Nucleus accumbens (tissue), 56 donors: ENCODE measurements at places on chromosomes 16 and 17.
A peak's percentile ranks its signal among the peaks of the same experiment; 100 is the strongest.

- DNase-seq, result no peak
Observed at GRCh38 chr16:80164966-80165550, 375.7 kb upstream of the DYNLRB2 start.

DNA sequence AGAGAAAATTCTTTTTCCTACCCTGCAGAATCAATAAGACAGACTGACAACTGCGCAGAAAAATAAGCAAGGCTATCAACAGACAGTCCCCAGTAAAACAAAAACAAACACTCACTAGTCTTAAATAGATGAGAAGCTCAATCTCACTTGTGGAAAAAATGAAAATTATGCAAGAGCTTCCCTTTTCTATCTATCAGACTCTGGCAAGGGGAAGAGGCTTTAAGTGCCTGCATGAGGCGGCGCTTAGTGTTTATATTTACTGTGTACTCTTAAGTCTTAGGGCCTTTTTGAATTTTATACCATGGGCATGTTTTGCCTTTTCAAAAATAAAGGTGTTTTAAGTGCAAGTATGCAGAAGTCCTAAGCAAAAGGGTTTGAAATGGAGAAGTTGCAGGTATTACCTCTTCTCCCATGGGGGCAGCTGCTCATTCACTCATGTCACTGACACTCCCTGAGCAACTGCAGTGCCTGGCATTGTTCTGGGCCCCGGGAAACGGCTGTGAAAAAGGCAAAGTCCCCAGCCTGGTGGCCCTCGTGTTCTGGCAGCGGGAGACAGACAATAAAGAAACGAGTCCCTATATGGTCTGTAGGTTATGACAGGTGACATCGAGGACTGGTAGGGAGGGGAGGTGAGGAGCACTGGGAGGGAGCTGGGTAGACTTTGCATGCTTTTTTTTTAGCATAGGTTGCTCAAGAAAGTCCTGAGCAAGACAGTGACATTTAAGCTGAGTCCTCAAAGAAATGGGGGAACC is 35.2 kb downstream of the HSBP1 start:
- no peak for DNase-seq

GRCh38 chr16:27690608-27691007 is 140.7 kb downstream of the KATNIP start:
- DNase-seq, result no peak

GRCh38 chr17:37820995-37821713 is 76.3 kb upstream of the HNF1B start:
- no peak for DNase-seq

DNA sequence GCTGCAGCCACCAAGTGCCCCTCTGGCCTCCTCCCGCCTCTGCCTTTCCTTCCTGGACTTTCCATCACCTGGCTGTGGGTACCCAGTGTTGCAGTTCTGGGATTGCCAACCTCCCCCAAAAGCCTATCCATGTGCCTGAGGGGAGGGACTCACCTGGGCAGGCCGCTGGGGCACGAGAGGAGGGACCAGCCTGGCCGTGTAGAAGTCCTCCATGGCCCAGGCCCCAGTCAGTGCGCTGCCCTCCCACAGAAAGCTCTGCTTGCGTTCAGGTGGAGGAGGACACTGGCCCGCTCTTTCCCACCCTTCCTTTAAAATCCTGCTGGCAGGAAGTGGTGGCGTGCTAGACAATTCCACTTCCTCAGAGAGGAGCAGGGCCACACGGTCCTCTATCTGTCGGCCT is 14.2 kb downstream of the SLX4 start:
- no peak for DNase-seq

DNA sequence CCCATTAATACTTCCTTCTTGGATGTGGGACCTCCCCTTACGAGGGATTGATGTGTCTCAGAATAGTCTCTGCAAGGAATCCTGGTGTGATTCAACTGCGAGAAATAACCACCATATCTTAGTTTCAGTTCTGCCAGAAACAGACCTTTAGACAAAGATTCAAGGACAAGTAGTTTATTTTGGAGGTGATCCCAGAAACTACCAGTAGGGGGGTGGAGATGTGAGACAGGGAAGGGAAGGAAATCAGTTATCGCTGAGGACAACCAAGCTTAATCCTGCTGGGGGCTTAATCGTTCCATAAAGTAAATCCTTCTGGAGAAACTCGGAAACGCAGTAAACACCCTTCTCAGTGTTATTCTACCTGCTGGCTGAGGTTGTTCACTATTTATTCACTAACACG is 5.0 kb upstream of the SDR42E1 start:
- DNase-seq, result no peak

DNA sequence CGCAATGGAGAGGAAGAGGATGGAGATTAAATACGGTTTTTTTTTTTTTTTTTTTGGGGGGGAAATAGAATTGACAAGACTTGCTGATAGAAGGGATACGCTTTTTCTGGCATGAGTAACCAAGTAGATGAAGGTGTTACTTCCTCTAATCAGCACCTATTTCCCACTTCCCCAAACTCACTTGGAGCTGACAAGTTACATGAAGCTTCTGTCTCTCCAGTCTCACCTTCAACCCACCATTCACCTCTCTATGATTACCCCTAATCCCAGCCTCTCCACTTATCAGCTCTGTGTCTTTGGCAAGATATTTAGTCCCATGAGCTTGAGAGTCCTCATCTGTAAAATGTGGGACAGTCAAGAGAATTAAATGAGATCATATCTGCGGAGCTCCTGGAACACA is 185.9 kb upstream of the HS3ST3A1 start:
- DNase-seq, result no peak

GRCh38 chr16:12024429-12024828 is 47.9 kb downstream of the SNX29 start:
- DNase-seq, result no peak

- no peak for DNase-seq
Observed at GRCh38 chr17:62321451-62321850, 58.9 kb upstream of the EFCAB3 start.

GRCh38 chr16:19664166-19664565 is 53.9 kb downstream of the KNOP1 start:
- no peak for DNase-seq

DNA sequence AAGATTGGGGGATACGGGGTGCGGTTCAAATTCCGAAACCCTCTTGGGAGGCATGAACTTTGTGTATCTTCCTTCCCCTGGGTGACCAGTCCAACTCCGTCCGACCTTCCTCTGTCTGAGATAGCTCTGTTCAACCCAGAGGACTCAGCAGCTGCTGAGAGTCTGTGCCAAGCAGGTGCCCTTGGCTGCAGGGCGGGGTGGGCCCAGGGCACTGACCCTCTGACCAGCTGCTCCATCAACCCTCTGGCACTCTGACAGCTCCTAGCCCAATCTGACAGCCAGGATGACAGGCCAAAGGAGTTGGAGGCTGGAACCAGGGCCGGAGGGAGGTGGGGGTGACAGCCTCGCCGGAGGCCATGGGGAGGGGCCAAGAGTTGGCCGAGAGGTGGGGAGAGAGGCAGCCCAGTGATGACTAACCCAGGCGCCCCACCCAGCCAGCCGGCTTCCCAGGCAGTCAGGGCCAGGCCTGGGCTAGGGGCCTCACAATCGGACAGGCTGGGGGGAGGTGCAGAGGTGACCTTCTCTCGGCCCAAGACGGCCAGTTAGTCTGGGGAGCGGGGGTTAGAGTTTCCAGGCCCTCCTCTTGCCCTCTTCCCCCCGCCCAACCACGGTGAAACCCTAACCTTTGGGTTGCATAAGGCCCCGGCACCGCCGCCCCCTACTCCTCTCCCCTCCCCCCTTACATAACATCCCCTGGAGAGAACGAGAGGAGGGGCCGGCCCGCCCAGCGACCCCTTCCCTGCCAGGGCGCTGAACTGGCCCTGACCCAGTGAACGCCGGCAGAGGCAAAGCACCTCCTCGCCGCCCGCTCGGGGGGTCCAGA is 5.0 kb upstream of the TLCD2 start:
- peak; percentile 34 for DNase-seq

DNA sequence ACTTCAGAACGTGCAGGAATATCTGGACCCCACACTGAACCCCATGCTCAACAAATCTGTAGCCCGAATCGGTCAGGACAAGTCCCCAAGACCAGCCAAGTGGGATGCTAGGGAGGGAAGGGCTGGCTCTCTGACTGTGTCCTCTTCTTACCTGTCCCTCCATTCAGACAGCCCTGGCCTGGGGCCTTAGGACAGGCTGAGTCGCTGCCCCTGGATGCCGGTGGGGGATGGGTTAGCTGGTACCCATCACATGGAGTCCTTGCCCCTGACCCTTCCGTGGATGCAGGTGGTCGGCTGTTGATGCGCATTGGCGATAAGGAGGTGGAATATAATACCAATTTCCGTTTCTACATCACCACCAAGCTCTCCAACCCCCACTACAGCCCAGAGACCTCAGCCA is 16.0 kb upstream of the KDM6B start:
- DNase-seq, result no peak

DNA sequence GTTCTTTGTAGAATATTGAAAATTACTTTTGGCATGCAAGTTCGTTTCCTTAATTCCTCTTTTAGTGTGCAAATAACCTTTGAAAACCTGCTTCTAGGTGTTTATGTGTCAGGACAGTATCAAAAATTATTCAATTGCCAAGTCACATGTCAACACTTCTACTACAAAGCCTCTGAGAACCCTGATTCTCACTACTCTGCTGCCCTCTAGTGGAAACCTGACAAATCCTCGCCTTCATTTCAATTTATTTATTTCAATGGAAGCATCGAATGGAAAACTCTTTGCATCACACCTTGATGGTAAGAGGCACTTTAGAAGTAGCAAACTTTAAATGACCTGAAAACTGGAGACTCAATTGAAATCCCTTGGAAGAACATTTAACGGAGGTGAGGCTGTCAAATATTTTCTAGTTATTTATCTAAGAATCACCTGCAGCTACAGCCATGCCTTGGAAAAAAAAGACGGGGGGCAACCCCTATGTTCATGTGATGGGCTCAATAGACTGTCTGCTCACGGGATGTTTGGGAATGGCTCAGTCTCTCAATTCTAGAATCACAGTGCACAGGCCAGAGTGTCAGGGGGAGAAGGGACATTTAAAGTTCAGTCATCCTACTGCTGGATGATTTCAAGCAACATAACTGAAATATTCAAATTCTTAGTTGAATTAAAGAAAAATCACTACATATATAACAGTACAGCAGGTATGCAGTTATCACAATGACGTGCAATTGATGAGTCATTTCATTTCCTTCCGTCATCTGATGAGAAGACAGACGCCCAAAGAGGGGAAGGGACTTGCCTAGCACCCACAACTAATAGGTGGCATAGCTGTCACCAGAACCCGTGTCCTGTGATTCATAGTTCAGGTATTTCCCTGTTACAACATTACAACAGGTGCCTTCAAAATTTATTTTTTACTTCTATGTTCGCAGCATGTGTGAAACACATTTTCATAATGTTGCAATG is 563.9 kb downstream of the TOX3 start:
- DNase-seq, result peak; percentile 26

DNA sequence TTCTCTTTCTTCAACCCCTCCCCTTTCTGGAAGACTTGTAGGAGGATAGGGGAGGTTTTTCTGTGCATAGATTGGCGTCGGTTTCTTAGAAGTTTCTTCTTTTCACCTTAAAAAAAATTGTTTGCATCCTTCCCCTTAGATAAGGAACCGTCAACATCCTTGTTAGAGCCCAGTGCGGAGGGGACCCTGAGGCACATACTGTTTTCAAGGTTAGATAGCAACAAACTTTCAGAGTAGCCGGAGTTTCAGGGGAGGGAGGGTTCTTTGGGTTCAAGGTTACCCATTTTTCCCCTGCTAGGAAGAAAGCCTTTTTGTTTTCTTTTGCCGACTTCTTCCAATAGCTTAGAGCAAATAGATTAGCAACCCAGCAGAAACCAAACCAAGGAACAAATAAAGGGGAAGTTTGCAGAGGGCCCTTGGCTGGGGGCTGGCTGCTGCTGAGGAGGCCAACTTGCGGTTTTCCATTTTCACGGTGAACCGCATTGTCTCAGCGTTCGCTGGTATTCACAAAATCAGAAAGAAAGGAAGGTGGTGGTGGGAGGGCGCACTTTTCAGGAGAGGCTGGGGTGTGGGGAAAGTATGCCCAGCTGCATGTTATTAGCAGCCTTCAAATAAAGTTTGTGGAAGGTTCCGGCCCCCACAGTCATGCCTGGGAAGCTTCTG is 28.8 kb downstream of the MSI2 start:
- no peak for DNase-seq

- no peak for DNase-seq
Observed at GRCh38 chr16:1196494-1196893, 28.6 kb downstream of the TPSG1 start.
